ENCODE measurements at places on chromosomes 13 and 19. TPM values are rescaled to one million over a fixed set of nuclear protein-coding genes. Genes with fewer than 3 reads are reported as not detected.

- no peak for DNase-seq
Observed at GRCh38 chr19:41932259-41932719, 4.0 kb upstream of the ERFL start.

DNA sequence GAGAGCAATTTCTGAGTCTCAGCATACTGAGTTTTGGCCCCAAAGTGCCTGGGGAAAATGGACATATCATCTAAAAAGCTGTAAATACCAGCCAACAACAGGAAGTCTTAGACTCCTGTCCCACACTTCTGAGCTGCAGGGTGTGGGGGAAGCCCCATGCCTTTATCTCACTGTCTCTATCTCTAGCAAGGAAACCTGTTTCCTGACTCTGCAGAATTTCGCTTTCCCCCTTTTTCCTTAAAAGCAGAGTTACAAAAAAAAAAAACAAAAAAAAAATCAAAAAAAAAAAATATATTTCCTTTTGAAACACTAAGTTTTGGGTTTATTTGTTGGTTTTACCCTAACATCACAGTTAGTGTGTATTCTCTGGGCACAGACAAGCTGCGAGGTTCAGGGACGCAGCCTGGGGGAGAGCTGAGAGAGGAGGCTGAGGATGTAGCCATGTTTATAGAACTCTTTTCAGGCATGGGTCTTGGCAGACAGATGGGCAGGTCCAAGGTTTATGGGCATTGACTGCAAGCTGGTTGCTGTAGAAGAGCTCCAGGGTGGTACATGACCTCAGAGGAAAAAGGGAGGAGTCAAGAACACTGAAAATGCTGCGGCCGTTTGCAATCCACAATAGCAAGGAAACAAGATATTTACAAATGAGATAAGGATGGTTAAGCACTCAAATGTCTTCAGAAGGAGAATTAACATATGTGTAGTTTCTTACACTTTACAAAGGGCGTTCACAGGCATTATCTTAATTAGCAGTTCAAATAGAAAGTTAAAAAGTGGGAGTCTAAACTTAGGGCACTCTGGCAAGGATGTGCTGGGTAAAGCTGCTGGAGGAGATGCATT, 4.9 kb downstream of the MBNL2 start:
- DNase-seq: no peak

DNA sequence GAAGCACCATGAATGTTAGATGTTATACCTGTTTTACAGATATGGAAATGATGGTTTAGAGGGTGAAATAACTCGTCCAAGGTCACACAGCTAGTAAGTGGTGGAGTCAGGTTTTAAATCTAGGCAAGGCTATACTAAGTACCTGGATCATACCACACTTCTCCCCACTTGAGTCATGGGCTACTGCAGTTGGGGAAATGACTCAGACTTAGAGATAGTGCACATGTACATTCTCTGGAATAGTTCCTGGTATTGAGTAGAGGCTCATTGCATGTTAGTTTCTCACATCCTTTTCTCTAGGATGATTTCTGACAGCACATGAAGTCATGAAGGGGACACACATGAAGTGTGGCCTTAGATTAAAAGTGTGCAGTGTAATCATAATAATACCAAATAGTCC, 76.2 kb upstream of the TNFSF11 start:
- no peak for DNase-seq

GRCh38 chr19:1606138-1606651, 933 bp upstream of the UQCR11 start:
- no peak for DNase-seq

DNA sequence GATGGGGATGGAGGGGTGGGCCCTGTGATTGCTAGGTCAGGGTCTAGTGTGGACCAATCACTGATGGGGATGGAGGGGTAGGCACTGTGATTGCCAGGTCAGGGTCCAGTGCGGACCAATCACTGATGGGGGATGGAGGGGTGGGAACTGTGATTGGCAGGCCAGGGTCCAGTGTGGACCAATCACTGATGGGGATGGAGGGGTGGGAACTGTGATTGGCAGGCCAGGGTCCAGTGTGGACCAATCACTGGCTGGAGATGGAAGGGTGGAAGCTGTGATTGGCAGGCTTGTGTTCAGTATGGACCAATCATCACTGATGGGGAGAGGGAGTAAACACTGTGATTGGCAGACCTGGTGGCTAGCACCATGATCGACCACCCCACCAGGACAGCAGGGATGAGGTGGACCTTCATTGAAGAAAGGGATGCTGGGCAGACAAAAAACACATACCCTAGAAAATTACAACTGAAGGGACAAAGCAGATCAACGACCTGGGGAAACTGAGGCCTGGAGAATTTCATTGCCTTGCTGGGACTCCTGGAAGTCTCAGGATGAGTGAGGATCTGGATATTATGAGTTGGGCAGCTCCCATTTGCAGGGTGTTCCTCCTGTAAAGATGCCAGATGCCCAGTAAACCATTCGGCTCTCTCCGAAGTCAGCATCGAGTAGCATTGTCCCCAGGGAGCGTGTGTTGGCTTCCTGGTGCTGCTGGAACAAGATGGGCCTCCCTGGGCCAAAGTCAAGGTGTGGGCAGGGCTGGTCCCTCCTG, 15.5 kb downstream of the TMPRSS9 start:
- no peak for DNase-seq

DNA sequence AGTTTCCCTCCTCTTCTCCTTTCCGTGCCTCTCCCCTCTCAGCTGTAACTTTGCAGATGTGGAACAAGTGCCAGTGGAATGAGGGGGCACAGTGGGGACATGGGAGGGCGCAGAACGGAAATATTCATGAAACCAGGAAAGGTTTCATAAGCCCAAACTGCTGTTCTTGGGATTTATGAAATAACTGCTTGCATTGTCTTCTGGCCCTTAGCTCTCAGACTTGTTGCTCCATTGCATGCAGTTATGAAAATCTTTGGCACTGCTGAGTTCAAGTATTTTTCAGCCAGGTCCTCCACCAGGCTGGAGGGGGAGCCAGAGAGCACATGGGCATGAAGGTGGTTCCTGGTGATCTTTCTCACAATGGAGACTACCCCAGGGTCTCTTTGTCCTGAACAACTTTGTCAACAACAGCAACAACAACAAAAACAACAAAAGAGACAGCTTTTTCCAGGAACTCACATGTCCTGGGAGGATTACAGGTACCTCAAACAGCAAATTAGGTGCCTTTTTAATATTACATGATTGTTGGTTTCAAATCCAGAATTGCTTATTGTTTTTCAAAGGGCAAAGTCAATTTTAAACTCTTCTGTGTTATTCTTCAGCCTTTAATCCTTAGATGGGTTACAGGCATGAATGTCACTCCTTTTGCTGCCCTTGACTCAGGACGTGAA, 1.5 kb downstream of the RGCC start:
- DNase-seq: no peak

DNA sequence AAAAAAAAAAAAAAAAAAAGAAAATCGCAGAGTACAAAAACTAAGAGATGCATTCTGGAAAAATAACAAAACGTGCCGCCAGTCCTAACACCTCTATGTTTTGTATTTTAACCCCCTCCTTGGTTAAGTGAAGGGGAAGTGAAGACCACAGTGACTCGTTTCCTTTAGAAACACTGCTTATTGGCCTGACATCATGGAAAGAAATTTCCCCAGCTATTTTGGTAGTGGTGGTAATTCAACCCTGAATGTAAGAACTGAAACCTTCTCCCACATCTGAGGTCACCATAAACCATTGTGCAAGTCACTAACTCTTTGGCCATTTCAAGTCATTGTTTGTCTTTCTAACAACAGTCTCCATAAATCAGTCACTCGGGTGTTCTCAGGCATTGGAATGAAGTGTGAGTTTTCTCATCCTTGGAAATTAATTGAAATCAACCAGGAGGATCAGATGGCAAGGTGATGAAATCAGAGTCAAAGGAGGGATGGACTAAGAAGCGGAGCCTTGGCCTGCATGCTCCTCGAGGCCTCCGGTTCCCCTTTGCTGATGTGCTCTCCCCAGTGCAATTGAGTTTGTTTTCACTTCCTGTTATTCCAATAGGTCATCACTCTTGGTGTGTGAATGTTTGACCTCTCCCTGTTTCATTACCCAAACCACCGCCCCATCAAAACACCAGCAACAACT, 443.9 kb downstream of the FGF9 start:
- DNase-seq: no peak

- DNase-seq: no peak
Observed at GRCh38 chr19:41356984-41357739, 3.4 kb upstream of the TGFB1 start.

- DNase-seq: no peak
Observed at GRCh38 chr13:114044486-114044885, 70.6 kb upstream of the C13orf46 start.

DNA sequence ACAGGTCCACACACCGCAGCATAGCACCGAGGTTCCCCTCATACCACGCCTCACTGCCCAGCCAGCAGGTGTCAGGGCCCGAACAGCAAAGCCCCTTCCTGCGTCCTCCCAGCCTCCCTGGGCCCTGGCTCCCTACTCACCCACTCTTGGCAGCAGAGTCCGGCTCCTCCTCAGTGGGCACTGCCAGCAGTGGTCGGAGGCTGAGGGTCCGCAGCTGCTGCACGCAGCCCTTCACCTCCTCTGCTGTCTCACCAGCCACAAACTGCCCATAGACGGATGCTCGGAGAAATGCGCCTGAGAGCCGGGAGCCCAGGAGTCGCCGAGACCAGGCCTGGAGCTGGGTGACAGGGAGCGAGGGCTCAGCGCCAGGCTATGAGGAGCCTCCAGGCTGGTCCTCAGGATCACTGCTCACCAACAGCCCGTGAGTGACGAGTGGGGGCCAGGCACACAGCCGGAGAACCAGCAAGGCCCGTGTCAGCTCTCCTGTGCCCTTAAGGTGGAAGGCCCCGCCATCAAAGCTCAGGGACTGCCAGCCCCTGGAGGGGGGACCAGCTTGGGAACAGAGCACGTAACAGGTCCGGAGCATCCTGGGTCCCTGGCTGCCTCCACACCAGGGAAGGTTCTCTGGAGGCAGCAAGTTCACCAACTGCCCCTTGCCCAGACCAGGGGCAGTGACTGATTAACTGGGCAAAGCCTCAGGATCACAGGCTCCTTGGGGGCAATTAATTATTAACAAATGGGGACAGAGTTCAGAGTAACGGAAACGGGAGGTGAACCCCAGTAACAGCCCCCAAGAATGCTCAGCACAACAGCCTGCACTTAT, at the start of gene PRODH2:
TSS of gene PRODH2 (minus strand) at position 626 of the 823 bp plus-strand sequence. CDS start at position 586, 40 bp downstream.
- no peak for DNase-seq

- DNase-seq: no peak
Observed at GRCh38 chr13:28043224-28043623, 54.7 kb upstream of the URAD start.

GRCh38 chr13:70310396-70311119, 202.3 kb upstream of the KLHL1 start:
- no peak for DNase-seq

DNA sequence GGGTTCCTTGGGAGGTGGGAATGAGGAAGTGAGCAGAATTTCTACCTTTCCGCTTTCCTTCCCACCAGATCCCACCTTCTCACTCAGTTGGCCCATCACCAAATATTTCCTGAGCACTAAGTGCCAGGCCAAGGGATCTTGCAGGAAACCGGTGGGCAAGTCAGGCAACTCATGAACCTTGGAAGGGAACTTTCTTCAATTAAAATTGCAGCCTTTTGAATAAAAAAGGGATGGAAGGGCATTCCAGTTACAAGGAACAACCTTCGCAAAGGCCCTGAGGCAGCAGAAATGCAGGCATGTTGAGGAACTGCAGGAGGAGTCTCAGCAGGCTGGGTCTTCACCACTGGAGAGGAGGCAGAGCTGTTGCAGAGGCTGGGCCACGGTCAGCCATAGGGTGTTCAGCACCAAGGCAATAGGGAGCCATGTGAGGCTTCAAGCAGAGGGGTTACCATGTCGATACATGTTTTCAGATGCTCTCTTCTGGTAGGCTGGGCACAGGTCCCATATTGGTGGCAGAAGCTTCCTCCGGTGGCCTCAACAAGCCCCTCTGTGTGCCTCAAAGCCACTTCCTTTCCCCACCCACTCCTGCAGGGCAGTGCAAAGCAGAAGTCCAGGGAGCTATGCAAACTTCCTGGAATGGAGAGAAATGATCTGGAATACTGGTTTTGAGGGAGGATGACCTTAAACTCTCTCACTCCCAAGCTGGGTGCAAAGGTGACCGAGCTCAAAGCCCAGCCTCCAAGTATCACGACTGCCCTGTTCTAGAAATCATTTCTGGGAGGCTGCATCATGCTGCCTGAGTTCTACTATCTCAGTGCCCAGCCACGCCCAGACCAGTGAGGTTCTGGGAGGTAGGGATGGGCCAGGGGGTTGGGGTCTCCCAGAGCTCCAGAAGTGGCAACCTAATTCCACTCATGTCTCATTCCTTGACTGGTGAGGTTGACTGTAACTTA, at the start of gene FUT6:
TSS of gene FUT6 (minus strand) at position 638 of the 953 bp plus-strand sequence. CDS start 7,135 bp downstream, outside the sequence.
- no peak for DNase-seq

Gene RFPL4AL1
- total RNA-seq: not detected

Gene EID2B
- total RNA-seq: 1.8 TPM

Gene LGALS4
- 1.6 TPM for total RNA-seq

Gene BRSK1
- 2.1 TPM for total RNA-seq

Gene ALG11
- total RNA-seq: 17.5 TPM

Gene ATXN8OS
- not detected for total RNA-seq

Gene C5AR2
- 5.4 TPM for total RNA-seq
